ENCODE measurements at places on chromosomes 7 and 10. TPM values are rescaled to one million over a fixed set of nuclear protein-coding genes. Genes with fewer than 3 reads are reported as not detected.
A peak's percentile ranks its signal among the peaks of the same experiment; 100 is the strongest.

DNA sequence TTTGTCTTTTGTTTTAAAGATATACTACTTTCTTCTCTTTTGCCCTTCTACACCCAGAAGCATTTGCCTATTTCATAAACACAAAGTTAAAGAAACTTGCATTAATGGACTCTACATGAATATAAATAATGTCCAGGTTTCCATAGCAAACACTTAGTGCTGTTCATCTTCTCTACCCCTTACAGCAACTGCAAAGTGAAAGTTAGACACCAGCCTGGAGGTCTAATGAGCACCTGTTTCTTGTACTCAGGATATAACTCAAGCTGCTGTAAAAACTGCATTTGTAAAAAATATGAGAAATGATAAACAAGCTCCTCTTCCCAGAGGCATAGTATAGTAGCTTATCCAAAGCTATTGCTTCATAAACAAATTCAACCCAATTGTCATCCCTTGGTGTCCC is 76.0 kb upstream of the RELN start:
- no peaks in the 10 kb centered on the region for H3K4me1 ChIP-seq
- no peak overlapping the region for H3K4me3 ChIP-seq
- no peak for DNase-seq
- H3K27ac ChIP-seq = no peak overlapping the region
- no peaks in the 10 kb centered on the region for H3K36me3 ChIP-seq

GRCh38 chr10:112741830-112742402 is 208.1 kb upstream of the TCF7L2 start:
- DNase-seq = no peak
- H3K27ac ChIP-seq = no peak overlapping the region
- H3K27me3 ChIP-seq = no peaks in the 10 kb centered on the region
- no peak overlapping the region for H3K4me3 ChIP-seq

CDC14C gene
- total RNA-seq = not detected

SHLD2 gene
- total RNA-seq = 34.8 TPM

GRCh38 chr7:96040250-96040772 is 268.0 kb downstream of the DYNC1I1 start:
- H3K4me1 ChIP-seq = no peaks in the 10 kb centered on the region
- no peak overlapping the region for H3K27ac ChIP-seq
- no peak for DNase-seq
- H3K36me3 ChIP-seq = no peaks in the 10 kb centered on the region
- no peak overlapping the region for H3K4me3 ChIP-seq

GRCh38 chr10:43117777-43118583 is 20.3 kb upstream of the CSGALNACT2 start:
- no peak for DNase-seq
- no peak overlapping the region for H3K4me3 ChIP-seq
- H3K27ac ChIP-seq = peak overlapping the region; percentile 3
- no peaks in the 10 kb centered on the region for H3K27me3 ChIP-seq

- peak overlapping the region; percentile 86 for H3K27ac ChIP-seq
- DNase-seq = no peak
- H3K4me1 ChIP-seq = peaks cover 28% of the 10 kb centered on the region
- H3K36me3 ChIP-seq = peaks cover 5% of the 10 kb centered on the region
- no peak overlapping the region for H3K4me3 ChIP-seq
Measured at GRCh38 chr10:101558671-101559595, 29.1 kb downstream of the POLL start.
